ENCODE measurements at places on chromosomes 1 and 21.

- no peak for DNase-seq
Measured at GRCh38 chr1:226603022-226603857, 54.7 kb downstream of the STUM start.

DNA sequence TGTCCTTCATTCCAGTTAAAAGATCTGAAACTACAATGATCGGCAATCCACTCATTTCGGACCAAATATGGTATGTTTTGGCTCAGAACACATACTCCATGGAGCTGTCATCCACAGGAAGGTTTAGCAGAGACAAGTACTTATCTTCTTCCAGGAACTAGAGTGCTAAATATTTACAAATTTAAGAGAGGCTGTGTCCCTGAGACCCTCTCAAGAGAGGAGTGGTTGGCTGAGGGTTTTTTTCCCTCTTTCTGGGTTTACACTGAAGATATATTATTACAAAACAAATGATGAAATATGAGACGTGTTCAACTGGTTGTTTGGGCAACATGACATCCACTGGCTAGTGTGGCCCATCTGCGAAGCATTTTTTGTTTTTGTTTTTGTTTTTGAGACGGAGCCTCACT is 25.9 kb upstream of the NID1 start:
- no peak for DNase-seq

GRCh38 chr1:97467445-97467844 is 453.4 kb downstream of the DPYD start:
- DNase-seq: no peak

- no peak for DNase-seq
Measured at GRCh38 chr1:32754317-32755097, 51.9 kb upstream of the SYNC start.

DNA sequence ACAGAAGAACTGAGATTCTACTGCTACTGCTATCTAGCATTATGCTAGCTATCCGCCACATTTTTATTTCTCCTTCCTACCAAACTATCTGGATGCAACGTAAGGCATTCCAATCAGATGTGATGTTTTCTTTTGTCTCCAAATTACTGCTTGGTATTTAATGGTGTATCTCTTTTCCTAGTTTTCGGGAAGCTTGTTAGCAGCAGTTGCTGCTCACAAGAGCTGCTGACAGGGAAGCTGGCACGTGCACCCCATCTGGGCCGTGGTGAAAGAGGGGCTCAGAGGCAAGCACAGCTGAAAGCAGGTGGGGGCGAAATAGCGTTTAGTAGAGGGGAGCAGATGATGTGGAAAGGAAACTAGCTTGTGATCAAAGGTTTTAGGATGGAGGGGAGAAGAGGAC is 57.3 kb downstream of the JAK1 start:
- DNase-seq: no peak

GRCh38 chr1:235253219-235253962 is 74.6 kb downstream of the ARID4B start:
- DNase-seq: no peak

DNA sequence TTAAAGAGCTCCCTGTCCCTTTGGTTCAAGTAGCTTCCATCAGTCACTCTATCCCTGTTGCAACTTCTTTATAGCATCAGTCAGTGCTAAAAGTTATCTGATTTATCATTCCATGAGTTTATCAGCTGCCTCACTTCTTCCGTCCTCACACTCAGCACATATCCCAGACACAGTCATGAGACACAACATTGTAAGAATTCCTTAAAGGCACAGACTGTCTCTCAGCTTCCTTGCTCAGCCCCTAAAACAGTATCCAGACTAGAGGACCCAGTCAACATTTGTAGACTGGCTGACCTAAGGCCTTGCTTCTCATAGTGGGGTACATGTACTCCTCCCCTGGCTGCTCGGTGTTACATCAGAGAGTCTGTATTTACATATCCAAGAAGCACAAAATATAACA is 164.9 kb upstream of the ADGRL2 start:
- DNase-seq: no peak

GRCh38 chr1:13587256-13588030 is 3.8 kb downstream of the PDPN start:
- no peak for DNase-seq

- DNase-seq: no peak
Measured at GRCh38 chr1:168894397-168894903, 165.4 kb upstream of the DPT start.

GRCh38 chr1:22619252-22619651 is 17.2 kb upstream of the C1QA start:
- DNase-seq: no peak

GRCh38 chr1:117783606-117784396 is 145.6 kb downstream of the GDAP2 start:
- DNase-seq: no peak

- no peak for DNase-seq
Measured at GRCh38 chr21:17679002-17679600, 66.4 kb upstream of the BTG3 start.

GRCh38 chr1:11237356-11237755 is 25.0 kb downstream of the MTOR start:
- DNase-seq: no peak

DNA sequence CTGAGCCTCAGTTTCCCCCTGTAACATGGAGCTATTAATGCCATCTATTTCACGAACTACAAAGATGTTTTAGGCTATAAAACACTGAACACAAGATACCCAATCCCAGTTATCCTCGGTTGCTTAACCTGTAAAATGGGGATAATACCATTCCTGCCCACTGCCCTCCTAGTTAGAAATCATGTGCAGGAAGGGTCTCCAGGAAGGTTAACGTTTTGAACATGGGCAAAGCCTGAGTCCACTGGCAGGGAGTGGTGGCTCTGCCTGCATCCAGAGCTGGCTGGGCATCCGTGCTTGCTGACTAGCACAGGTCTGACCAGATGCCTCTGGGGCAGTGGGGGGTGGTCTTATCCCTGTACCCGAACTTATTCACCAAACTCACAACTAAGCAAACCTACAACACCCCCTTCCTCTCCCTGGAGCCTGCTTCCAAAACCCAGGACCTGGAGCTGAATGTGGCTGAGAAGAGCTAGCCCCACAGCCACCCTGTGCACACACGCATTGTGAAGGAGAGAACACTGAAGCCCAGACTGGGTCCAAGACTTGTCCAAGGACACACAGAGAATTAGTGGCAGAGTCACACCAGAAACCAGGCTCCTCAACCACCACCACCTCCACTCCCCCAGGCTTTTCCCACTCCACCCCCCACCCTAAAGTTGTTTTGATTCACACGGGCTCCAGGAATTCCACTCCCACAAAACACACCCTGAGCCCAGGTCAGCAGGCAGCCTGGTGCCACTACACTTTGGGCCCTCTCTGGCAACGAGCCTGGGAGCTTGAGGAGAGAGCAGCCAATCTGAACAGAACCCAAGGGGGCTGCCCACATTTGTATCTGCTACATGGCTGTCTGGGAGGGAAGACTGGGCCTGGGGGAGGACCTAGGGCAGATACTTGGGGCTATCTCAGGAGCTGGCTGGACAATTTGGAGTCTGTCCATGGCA is 1.6 kb downstream of the E2F2 start:
- no peak for DNase-seq

DNA sequence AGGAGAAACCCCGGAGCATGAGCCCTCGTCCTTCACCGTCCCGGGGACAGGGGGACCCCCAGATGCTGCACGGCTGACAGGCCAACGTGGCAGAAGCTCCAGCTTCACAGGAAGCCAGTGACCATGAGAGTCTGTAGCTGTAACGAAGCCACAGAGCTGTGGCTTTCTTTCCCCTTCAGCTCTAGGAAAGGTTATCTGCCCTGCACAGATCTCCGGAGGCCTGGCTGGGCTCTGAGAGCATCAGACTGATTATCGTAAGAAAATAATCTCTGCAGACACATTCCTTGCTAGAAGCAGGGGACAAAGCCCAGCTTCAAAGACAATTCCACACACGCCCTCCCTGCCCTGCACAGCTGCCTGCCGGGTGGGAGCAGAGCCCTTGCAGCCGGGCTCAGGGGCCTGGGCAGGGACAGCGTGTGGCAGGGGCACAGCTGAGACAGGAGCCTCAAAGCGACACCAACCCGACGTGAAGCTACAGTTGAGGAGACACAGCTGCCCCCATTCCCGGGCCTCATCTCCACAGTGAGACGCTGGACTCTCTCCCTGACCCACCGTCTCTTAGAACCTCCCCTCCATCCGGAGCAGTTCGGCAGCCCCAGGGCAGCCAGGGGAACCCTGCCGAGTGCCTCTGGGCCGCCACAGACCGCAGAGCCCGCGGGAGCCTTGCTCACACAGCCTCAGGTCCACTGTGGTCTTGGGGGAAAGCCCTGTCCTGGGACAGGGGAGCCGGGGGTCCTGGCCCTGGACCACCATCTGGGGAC is 30.6 kb downstream of the POFUT2 start:
- DNase-seq: no peak

DNA sequence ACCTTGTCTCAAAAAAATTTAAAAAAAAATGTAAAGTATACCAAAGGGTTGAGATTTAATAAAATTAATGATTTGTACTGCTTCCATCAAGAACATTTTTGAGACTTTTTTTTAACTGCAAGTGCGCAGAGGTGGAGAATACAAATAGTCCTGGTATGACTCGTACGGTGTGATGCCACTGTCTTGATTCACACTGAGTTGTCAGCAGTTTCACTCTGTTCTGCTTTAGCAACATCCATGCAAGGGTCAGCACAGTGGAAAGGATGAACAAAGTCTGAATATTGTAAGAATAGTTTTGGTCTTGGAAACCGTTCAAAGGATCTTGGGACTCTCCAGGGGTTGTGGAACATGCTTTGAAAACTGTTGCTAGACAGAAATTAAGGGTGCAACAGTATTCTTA is 40.2 kb downstream of the EXO1 start:
- DNase-seq: no peak

GRCh38 chr21:25986928-25987327 is 183.6 kb downstream of the APP start:
- DNase-seq: no peak

DNA sequence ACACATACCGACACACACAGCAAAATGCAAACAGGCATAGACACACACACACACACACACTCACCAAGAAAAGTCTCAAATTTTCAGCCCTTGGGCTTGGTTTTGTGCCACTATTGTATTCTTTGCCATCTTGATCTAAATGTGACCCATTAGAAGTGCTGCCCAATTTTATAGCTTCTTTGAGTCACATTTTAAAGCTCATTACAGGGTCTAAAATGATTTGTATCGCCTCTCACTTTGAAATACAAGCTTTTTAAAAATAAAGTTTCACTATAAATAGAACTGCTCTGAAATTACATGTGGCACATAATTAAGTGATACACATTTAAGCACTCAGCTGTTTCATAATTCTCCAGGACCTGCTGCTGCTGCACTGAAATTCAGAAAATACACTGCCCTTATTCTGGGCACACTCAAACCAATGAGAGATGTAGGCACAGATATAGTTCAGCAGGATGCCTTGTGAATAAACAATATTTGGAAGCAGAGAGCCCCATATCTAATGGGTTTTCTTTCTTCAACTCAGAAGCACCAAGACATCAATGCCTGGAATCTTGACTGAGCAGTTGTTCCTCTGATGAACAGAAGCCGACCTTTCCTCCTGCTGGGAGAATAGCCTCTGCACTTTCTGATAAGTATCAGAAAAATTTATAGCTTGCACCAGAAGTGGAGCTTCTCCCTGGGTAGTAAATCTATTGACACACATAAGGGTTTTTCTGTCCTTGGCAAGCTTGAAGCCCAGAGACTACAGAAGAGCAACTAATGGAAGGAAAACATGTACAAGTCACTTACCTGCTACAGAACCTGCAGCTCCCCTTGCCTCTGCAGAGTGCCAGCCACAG is 37.0 kb upstream of the PLPPR4 start:
- no peak for DNase-seq

DNA sequence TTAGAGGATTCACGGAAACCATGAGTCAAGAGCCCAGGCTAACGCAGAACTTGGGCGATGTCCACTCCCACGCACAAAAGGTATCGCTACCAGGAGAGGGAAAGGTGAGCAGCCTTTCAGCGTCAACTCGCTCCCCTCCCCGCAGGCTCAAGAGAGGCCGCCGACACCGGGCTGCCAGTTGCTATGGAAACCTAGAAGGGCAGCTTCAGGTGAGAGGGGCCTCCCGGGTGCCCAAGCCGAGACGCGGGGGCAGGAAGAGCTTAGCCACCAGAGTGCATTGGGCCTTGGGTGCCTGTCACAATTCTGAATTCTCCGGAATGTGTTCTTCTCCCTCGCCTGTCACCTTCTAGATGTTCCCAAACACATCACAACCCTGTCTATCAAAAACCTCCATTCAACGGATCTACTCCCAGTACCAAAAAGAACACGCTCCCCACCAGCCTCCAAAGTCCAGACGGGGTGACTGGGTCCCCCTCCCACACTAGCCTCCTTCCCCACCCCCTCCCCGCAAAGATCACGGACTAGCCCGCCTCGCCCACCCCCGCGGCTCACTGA is 694 bp downstream of the MEAF6 start:
- DNase-seq: peak; percentile 10

GRCh38 chr1:165253818-165254254 is 102.7 kb downstream of the LMX1A start:
- DNase-seq: no peak

DNA sequence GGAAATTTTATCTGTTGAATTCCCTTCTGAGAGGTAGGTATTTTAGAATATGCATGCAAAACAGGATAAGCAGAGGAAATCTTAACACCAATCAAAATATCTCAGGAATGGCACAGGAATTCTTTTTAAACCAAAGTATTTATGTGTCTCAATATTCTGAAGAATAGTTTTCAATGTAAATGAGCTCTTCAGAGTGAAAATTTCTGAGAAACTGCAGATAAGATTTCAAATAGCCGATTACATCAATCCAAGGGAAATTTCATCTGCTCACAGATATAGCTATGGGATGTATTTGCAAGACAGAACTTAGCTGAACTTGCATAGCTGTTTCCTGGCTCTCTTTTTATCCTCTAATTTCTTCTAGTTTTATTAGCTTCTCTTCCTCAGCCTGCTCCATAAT is 209.5 kb downstream of the GRIK1 start:
- DNase-seq: no peak

- no peak for DNase-seq
Measured at GRCh38 chr21:14762734-14763694, 216.9 kb upstream of the SAMSN1 start.

DNA sequence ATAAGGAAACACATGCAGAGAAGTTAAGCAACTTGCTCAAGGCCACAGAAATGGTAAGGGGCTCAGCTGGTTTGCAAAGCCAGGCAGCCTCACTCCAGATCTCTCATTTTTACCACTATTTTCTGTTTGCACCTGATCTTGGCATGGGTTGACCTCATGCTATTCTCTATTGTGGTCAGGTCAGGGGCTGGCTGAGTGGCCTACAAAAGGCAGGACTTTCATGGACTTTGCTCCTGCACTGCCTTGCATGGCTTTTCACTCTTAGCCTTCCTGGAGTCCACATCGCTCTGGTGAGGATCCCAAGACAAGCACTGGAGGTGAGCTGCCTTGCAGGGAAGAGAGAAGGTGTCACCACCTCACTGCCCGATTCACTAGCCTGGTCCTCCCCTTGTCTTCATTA is 56.8 kb upstream of the CSF3R start:
- DNase-seq: no peak

DNA sequence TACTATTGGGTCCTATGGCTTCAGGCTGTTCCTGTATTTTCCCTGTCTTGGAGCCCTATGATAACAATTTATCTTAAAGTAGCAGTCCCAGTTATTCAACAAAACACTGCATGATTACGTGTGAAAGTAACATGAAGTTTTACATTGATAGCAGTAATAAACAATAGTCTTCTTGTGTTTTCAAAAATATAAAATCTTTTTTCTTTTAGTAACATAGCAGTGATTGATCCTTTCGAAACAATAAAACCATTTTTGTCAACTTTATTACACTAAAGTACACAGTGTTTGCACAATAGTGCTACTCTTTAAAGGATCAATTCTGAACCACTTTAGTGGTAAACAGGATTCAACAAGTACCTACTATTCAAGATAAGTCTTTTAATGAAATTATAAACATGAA is 90.6 kb downstream of the GPATCH2 start:
- DNase-seq: no peak

Measured in activated naive CD4-positive, alpha-beta T cell (primary cell).